ENCODE measurements at places on chromosomes 6 and 20.

DNA sequence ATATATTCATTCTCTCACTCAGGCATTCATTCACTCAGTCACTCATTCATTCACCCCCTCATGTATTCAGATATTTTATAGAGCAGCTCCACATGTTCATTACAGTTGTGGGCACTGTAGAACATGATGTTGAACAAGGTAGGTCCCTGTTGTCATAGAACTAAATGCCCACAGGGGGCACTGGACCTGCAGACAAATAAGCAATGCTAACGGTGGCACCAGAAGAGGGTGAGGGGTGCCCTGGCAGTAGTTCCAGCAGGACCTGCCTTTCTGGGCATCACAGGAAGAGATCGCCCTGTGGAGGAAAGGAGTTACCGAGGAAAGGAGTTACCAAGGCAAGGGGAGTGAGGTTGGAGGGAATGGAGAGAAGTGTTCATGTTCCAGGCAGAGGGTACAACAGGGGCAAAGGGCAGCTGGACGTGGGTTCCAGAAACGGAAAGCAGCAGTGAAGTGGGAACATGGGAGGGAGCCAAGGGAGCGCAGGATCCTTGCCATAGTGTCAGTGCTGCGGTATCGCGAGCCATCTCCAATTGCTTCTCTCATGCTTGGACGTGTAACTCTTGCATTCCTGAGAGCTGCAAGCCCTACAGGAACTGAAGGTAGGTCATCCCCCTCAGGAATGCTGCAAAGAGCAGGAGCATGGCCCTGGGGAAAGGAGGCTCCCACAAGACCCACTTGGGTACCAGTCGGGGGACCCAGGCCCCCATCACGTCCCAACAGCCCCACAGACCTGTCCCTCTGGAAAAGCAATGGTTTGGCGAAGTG, 128.2 kb downstream of the EDN3 start:
- DNase-seq, result no peak

DNA sequence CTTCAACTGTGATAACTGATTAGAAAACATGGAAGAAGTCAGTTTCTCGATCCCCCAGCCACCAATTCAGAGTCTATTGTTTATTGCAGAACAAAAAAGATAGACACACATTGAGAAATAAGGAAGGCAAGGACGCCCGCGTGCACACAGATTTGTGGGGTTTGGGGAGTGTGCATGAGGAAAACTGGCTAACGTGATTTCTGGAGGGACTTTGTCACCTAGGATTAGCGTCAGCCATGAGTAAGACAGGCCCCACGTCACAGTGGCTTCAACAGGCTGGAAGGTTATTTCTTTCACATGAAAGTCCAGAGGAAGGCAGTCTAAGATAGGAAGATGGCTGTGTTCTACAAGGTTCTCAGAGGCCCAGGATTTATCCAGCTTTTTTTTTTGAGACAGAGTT, 7.7 kb downstream of the ZNF341 start:
- DNase-seq, result no peak

DNA sequence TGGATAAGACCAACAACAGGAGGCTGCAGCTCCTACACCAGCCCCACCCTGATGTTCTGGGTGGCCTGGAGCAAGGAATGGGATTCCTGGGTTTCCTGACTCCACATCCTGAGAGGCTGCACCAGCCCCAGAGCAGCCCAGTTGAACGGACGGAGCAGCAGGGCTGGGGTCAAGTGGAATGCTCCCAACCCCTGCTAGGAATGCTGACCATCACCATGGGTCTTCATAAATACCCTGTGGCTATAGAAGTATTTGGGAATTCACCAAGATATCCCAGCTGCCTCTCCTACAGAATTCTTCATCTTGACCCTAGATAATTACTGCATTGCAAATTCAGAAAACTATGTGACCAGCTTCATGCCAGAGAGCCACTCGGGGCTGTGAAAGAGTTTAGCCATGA, 180.3 kb downstream of the THBS2 start:
- no peak for DNase-seq

DNA sequence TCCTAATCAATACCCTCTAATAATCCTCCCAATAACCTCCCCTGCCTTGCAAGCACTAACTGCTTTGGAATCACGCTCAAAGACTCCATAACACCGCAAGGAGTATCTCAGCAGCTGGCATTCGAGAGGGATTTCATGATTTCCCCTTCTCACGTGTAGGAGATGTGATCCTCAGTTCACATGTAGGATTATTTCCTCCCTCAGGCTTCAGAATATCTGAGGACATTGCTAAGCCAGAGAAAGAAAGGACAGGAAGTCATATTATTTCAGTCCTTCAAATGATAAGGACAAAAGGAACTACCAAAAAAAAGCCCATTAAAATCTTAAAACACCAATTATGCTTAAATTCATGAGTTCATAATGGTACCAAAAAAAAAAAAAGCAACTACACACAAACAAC, 122.9 kb downstream of the NFATC2 start:
- no peak for DNase-seq
